ENCODE measurements at places on chromosomes 16 and 17.

- peak overlapping the region; percentile 61 for H3K4me3 ChIP-seq
- no peak for DNase-seq
- no peaks in the 10 kb centered on the region for H3K36me3 ChIP-seq
- peaks cover 37% of the 10 kb centered on the region for H3K27me3 ChIP-seq
- H3K4me1 ChIP-seq: peaks cover 19% of the 10 kb centered on the region
Measured at GRCh38 chr16:19169082-19169639, 1.1 kb downstream of the SYT17 start.

- DNase-seq: no peak
- H3K36me3 ChIP-seq: no peaks in the 10 kb centered on the region
- no peak overlapping the region for H3K27ac ChIP-seq
- H3K27me3 ChIP-seq: peaks cover 74% of the 10 kb centered on the region
- H3K4me1 ChIP-seq: peaks cover 3% of the 10 kb centered on the region
- no peak overlapping the region for H3K4me3 ChIP-seq
Measured at GRCh38 chr17:58191241-58191896, 1.2 kb upstream of the EPX start.

DNA sequence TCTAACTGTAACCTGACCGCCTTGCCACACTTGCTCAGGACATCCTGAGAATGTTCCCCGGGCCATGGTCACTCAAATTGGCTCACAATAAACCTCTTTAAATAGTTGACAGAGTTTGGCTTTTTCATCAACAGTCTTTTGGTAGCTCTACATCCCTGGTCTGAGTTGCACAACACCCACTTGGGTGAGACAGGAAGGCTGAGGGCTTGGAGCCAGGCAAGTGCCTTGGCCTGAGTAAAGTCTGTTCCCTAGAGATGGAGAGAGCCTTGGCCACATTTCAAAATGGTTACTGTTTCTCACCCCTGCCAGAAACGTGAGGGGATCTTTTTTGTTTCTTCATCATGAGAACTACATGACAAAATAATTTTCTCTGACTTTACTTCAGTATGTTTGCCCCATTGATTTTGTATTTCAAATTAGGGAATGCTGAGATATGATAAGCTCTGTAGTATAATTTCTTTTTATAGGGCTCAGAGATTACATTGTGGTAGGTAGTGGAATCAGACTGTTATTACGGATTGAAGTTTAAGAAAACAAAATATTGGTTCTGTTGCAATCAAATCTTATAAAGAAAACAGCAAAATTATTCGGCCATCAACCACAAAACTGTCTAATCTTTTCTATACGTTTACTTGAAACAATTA, 53.9 kb upstream of the NETO2 start:
- no peak overlapping the region for H3K27ac ChIP-seq
- H3K4me3 ChIP-seq: no peak overlapping the region
- peaks cover 5% of the 10 kb centered on the region for H3K36me3 ChIP-seq
- no peaks in the 10 kb centered on the region for H3K27me3 ChIP-seq
- DNase-seq: no peak

DNA sequence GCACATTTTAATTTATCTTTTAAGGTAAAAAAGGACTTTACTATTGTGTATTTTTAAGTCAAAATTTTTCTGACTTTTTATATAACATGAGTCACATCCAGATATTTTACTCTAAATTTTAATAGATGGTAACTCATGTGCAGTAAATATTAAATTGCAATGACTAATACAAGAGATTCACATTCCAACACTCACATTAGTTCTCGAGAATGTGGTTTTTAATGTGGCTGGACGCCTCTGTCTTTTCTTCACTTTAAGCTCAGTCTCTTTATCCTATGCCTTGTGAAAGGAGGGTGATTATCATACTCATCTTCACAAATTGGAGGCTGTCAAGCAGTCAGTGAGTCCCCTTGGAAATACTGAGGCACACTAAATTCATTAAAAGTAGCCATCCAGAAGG, 315.6 kb downstream of the HS3ST3B1 start:
- H3K27ac ChIP-seq: no peak overlapping the region
- H3K27me3 ChIP-seq: no peaks in the 10 kb centered on the region
- no peak for DNase-seq

DNA sequence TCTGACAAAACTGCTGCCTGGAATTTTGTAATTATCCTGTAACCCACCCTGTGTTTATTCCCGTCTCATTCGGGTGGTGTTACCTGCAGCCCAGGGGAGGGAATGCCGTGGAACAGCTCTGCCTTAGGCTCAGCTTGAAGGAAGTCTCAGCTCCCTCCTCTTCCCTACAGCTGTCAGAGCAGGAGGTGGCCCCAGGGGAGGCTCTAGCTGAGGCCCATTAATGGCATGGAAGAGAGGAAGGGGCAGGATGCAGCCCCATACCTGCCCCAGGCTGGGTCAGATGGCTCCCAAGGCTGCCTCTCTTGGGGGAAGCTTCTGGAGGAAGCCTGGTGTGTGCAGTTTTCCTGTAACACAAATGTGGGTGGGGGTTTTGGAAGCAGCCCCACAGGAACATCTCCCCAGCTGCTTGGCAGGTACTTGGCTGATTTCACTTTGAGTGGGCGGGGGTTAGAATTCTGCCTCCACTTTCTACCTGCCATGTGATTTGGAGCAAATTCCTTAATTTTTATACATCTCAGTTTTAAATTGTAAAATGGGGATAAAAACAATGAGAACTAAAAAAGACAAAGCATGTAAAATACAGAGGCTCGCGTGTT, 103.9 kb downstream of the MGAT5B start:
- DNase-seq: no peak
- H3K27me3 ChIP-seq: peaks cover 48% of the 10 kb centered on the region
- H3K4me1 ChIP-seq: peaks cover 8% of the 10 kb centered on the region
- H3K36me3 ChIP-seq: no peaks in the 10 kb centered on the region
- no peak overlapping the region for H3K4me3 ChIP-seq

- no peak overlapping the region for H3K27ac ChIP-seq
- H3K27me3 ChIP-seq: peaks cover 22% of the 10 kb centered on the region
- peak overlapping the region; percentile 54 for H3K4me3 ChIP-seq
- H3K4me1 ChIP-seq: no peaks in the 10 kb centered on the region
- DNase-seq: no peak
Measured at GRCh38 chr17:1203967-1204291, 24.1 kb upstream of the ABR start.

- peaks cover 2% of the 10 kb centered on the region for H3K36me3 ChIP-seq
- H3K4me3 ChIP-seq: no peak overlapping the region
Measured at GRCh38 chr17:16945663-16946218, 26.2 kb downstream of the TNFRSF13B start.

DNA sequence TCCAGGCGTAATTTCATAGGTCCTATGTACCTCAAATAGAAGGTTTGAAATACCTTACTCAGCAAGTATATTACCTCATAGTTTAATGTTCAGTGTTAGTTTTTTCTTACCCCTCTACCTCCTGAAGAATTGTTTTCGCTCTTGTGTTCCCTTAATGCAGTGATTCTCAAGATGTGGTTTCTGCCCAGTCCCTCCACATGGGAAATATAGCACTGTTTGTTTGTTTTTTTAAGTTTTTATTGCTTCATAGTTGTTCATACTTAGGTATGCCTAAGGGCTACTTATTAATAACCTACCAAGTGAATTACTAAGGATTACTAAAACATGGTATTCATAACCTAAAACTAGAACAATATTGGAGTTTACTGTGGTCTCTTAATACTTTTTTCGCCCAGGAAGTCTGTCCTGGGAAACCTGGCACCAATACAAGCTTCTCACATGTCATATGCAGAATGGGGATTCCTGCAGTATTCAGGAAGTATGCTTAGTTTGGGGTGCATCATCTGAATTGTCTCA, 5.0 kb downstream of the RSPRY1 start:
- H3K27ac ChIP-seq: peak overlapping the region; percentile 45
- no peak for DNase-seq
- H3K27me3 ChIP-seq: no peaks in the 10 kb centered on the region

DNA sequence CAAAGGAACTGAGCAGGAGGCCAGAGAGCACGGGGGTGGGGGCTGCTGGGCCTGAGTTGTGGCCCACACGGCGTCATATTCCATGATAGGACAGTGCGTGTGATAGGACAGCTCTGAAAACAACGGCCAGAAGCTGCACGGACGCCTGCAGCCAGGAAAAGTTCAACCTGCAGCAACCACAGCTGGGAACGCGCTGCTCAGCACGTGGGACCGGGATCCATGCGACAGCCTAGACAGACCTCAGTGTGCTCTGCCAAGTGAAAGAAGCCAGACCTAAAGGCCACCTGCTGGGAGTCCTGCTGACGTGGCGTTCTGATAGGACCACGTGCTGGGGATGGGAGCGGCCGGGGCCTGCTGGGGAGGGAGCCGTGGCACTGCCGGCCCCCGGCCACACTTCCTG, 21.6 kb downstream of the CTU2 start:
- H3K4me1 ChIP-seq: no peaks in the 10 kb centered on the region
- no peak overlapping the region for H3K27ac ChIP-seq
- H3K27me3 ChIP-seq: no peaks in the 10 kb centered on the region
- H3K4me3 ChIP-seq: no peak overlapping the region
- peaks cover 10% of the 10 kb centered on the region for H3K36me3 ChIP-seq

GRCh38 chr17:80347948-80348351, 67.0 kb upstream of the ENDOV start:
- DNase-seq: no peak
- H3K4me3 ChIP-seq: no peak overlapping the region
- H3K4me1 ChIP-seq: no peaks in the 10 kb centered on the region

DNA sequence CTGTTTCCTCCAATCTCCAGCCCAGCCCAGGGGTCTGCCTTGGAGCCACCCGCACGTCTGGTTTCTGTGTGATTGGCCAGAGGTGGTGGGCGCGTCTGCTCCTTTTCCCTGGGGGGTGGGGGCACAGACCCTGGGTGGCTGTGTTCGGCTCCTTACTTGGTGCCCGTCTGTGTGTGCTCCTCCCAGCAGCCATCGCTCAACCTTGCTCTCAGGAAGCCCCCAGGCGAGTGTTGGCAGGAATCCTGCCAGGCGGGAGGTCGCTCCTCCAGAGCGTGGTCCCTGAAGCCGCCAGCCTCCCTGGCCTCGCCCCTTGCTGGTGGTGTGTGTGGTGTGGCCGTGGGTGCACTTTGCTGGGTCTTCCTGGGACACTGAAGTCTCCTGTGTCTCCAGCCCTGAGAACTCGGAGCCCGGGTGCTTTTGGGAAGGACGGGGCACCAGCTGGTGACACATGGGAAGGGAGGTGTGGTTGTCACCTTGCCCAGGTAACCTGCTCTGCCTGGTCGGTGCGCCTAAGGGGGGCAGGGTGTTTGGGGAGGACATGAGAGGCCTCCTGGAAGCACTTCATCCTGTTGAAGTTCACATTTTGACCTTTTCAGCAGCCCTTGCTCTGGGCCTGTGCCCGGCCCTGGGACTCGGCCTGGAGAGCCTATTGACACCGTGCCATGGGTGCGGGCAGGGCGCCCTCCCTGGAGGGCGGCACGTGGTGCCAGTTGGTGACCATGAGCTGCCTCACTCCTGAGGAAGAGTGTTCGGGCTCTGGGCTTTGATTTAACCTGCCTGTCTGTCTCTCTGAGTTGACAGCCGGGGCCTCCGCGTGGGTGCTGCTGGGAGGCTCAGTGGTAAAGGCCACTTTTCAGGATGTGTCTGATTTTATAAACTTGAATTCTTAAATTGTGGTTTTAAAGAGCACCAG, 49.0 kb upstream of the ZNF750 start:
- H3K27me3 ChIP-seq: no peaks in the 10 kb centered on the region
- peak overlapping the region; percentile 77 for H3K27ac ChIP-seq
- H3K4me3 ChIP-seq: no peak overlapping the region
- no peak for DNase-seq
- H3K36me3 ChIP-seq: peaks cover 18% of the 10 kb centered on the region

DNA sequence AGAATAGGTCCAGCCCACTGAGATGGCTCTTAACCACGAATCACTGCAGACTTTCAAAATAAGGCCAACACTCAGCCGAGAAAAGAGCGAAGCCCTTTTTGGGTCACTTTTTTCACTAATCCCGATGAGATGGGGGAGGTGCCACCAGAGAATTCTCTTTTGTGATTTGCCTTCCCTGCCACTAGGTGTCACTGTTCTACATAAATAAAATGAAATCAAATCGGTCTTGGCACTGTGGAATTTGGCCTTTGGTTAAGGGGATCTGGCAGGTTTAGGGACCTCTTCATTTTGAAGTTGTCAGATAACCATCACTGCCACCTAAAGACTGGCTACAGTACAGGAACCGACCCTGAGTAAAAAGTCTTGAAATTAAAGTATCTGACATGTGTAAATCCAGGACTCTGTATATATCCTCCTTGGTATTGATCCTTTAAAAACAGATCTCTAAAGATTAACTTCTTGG, 147.0 kb downstream of the HS3ST4 start:
- peak; percentile 39 for DNase-seq
- H3K27ac ChIP-seq: no peak overlapping the region
- no peaks in the 10 kb centered on the region for H3K36me3 ChIP-seq
- H3K27me3 ChIP-seq: no peaks in the 10 kb centered on the region
- peaks cover 12% of the 10 kb centered on the region for H3K4me1 ChIP-seq

GRCh38 chr16:3510416-3510815, 9.6 kb downstream of the CLUAP1 start:
- no peaks in the 10 kb centered on the region for H3K4me1 ChIP-seq
- H3K27ac ChIP-seq: no peak overlapping the region
- H3K4me3 ChIP-seq: no peak overlapping the region
- no peaks in the 10 kb centered on the region for H3K27me3 ChIP-seq
- peaks cover 40% of the 10 kb centered on the region for H3K36me3 ChIP-seq

GRCh38 chr17:38857271-38857670, 3.8 kb upstream of the RPL23 start:
- no peak for DNase-seq
- no peak overlapping the region for H3K4me3 ChIP-seq
- H3K27me3 ChIP-seq: no peaks in the 10 kb centered on the region
- peaks cover 14% of the 10 kb centered on the region for H3K4me1 ChIP-seq
- H3K36me3 ChIP-seq: peaks cover 5% of the 10 kb centered on the region

- no peak for DNase-seq
- H3K36me3 ChIP-seq: no peaks in the 10 kb centered on the region
- H3K27ac ChIP-seq: no peak overlapping the region
- no peaks in the 10 kb centered on the region for H3K4me1 ChIP-seq
Measured at GRCh38 chr17:36104701-36105181, 1.1 kb downstream of the CCL4 start.

DNA sequence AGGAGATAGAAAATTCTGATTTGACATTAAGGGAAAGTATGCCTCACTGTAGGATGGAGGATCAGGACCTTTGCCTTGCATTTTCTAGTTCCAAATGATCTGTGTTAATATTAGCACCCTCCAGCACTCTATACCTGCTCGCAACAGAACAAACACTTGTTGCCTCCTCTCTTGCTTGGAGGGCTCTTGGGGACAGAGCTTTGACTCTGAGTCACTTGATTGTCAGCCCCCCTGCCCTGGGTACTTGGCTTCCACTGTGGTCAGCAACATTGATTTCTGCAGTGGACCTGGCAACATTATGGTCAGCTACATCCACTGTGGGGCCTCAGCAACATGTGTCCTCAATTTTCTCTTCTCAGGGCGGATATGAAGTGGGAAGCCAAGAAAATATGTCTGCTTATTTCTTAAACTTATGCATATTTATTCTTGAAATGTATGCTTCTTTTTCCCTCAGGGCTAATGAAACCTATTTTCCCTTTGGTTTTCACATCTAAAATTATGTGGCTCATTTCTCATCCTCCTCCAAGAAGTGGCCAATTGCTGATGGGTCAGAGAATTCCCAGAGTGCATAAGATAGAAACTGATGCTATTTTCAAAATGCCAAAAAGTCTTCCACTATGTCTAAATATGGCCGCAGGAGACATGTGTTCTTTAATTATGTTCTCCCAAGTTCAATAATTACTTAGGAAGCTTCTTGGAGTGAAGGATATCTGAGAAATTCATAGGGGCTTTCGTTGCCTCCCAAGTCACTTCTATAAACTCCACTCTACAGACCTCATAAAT, 94.6 kb upstream of the SMIM36 start:
- no peaks in the 10 kb centered on the region for H3K36me3 ChIP-seq
- H3K27ac ChIP-seq: no peak overlapping the region
- DNase-seq: no peak
- peaks cover 33% of the 10 kb centered on the region for H3K4me1 ChIP-seq
- H3K27me3 ChIP-seq: no peaks in the 10 kb centered on the region
